ENCODE measurements at places on chromosomes 5 and 9.
A peak's percentile ranks its signal among the peaks of the same experiment; 100 is the strongest.

DNA sequence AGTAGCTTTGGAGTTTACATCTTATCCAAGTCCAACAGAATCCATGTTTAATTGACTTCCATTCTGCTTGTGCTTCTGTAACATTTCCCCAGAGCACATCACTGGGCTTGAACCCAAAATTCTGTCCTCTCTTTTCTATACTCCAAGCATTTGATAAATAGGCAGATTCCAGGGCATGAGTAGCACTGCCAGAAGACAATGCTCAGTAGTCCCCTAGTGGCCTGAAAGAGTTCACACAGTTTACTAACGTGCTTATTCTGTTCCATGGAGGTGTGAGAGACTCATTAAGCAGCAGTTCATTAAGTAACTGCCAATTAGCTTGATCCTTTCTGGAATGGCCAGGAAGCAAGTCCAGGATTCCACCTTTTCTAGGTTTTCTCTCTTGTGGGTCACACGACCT lies 9.4 kb upstream of the GABRA6 start:
- DNase-seq: no peak

DNA sequence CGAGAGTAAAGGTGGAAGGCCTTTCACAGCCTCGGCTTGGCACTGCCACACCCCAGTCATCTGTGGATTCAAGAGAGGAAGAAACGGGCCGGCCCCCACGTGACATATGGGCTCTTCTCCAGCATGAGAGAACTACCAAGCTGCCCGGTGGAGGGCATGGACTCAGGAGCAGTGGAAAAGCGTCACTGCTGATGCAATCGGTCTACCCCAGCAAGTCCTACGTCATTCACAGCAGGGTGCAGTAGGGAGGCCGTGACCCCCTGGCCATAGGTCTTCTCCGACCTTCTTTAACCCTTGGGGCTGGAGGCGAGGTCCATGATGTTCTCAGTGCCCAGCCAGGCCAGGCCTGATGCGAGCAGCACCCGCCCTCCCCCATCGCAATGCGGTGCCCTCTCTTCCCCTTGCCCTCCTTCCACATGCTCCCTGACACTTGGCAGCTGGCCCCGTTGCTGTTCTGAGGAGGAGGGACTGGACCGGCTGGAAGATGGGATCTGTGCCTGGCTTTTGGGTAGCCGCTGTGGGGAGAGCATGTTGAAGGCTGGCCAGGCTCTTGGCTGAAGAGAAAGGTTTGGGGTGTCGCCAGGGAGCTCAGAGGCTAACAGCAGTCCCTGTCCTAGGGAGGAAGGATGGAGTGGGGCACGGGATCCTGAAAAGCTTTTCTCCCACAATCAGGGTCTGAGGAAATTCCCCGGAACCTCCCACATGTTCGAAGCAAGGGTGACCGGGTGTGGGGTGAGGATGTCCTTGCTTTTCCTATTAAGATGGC lies 89.8 kb downstream of the LIFR start:
- DNase-seq: no peak

DNA sequence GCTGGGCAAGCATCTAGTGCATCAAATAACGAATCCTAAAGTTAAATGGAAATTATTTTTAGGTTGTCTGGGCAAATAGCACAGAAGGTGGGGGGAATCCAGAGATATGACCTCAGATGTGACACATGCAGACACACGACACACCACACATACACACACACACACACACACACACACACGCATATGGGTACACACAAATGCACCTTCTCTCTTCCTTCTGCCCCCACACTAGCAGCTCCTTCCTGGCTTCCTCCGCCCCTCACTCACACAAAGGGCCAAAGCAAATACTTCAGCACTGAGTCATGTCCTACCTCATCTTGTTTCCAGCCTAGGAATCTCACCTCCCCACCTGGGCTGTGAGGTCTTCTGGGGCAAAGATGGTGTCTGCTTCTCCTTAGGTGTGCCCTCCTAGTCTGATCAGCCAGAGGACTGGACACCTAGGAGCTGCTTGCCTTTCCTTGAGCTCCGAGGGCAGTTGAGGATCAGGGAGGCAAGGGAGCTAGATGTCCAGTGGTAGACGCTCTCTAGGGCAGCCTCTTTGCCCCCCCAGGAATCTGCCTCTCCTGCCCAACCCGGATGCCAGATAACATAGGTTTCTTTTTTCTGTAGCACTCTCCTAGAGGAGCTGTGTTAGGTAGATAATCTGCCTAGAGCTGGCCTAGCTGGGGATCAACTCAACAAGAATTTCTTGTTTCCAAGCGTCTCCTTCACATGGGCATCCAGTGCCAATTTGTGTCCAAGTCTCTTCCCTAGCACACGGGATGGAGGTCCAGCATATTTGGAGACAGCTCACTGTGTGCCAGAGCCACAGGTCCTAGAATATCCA lies 14.3 kb upstream of the JADE2 start:
- DNase-seq: no peak

GRCh38 chr5:6812091-6812490 lies 98.9 kb downstream of the TENT4A start:
- DNase-seq: no peak

DNA sequence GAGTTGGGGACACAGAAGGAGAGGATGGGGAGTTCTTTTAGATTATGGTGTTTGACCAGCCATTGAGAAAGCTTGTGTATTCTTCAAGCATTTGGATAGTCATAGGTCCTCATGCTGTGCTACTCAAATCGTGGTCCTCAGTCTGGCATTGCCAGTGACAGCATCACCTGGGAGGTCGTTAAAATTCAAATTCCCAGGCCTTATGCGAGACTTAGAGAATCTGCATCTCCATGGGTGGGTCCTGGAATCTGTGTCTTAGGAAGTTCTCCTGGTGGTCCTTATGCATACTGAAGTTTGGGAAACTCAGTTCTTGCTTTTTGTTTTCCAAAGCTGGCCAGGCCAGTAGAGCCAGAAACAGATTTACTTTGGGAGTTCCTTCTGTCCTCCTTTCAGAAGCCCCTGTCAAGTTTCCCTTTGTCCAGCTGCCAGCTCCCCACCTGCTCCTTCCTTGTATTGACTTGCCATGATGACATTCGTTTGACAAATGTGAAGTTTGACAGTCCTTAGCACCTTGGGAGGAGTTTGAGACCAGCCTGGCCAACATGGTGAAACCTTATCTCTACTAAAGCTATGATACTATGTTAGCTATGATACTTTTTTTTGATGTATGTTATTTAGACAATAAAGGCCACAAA lies 95.6 kb downstream of the PALM2AKAP2 start:
- DNase-seq: no peak

DNA sequence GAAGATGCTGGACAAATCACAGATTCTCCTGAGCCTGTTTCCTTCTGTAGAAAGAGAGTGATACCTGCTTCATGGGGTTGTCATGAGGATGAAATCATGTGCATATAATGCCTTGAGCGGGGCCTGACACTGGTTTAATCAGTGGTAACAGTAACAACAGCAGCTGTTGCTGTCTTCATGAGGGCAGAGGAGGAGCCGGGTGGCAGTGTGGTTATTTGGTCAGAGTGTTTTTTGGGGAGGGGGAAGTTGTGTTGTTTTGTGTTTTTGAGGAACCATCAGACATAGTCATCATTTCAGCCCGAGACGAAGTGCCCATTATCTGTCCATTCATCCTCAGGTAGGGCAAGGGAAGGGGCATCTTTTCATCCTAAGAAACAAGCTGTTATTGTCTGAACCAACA lies 44.0 kb downstream of the NEURL1B start:
- DNase-seq: no peak

- peak; percentile 67 for DNase-seq
Observed at GRCh38 chr5:139696894-139697658, 48.9 kb downstream of the CXXC5 start.

DNA sequence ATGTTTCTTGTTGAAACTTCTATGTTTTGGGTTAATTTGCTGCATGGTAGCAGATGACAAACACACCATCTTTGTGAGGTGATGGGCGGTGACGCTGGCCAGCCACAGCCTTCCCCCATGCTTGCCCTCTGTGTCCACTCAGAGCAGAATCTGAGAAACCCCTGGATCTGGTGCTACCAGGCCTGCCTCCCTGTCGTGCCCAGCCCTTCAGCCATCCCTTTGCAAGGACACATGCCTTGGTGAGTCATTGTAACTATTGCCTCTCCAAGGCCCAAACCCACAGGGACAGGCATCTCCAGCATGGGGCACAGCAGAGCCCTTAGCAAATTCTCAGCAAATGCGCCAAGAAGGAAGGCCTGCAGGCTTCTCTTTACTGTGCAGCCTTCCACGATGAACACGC lies 48.1 kb upstream of the FCN1 start:
- DNase-seq: no peak

- DNase-seq: peak; percentile 36
Observed at GRCh38 chr5:141825791-141826560, 52.2 kb downstream of the PCDH1 start.

DNA sequence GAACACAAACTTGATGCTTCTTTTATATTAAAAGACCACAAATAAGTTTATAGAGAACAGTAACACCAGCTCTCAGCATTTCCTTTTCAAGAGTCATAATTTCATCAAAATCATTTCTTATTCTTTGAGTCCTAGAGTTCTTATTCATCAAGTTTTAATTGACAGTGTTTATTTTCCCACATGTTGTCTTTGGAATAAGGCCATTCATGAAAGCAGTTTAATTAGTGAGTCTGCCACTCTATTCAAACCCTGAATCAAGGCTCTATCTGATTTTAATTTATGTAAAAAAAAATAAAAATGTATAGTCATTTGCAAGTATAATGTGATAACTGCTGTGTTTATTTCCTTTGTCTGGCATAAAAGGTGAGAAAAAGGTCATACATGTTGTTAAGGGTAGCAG lies 176.7 kb downstream of the PARP8 start:
- DNase-seq: no peak

- DNase-seq: no peak
Observed at GRCh38 chr5:132221781-132222648, 5.6 kb downstream of the P4HA2 start.

DNA sequence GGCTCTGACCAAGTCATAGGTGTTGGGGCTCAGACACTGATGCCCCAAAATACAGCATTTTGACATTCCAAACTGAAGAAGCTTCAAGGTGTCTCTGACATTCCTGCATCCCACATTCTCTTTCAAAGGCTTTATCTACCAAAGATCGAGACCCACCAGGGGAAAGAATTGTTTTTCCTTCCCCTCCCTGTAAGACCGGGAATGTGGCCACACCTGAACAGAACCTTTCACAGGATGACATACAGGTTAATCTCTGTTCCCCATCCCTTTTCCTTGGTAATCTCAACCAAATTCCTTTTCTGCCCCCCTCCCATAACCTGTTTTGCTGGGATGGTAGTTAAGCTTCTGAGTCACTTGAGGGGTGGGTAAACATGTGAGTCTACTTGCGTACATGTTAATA lies 72.3 kb downstream of the IQGAP2 start:
- DNase-seq: no peak

DNA sequence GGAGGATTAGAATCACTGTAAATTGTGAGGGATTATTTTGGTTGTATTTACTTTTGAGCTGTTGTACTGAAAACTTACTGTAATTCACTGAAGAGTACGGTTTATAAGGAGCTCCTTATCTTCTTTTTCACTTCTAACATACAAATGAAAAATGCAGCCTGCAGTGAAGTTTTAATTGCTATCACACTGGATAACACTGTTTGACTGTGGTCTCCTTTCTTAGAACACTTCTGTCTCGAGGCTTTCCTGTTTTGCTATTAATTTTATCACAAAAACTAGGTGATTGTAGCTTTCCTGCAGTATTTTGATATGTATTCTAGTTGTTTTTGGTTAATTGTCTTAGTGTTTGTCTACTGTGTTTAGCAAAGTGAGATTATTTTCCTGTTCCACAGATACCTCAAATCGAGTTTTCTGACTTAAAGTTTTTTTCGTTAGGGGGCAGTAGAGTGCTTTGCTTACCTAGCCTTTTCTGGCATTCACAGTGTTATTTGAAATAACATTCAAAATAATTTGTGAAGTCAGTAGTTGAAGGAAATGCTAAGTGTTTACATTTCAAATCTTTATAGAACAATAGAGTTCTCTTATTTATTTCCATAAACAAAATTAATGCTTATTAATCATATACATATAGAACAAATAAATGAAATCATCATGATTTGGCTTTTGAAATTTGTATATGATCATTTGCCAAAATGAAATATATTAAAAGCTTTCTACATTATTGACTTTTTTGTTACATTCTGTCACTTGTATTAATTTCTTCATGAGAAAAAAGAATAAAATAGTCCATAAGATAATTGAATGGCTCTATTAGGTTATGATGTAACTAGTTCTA lies 52.9 kb downstream of the COMMD10 start:
- peak; percentile 68 for DNase-seq

- DNase-seq: no peak
Observed at GRCh38 chr5:18752317-18752716, 1118.1 kb downstream of the TAF11L14 start.

DNA sequence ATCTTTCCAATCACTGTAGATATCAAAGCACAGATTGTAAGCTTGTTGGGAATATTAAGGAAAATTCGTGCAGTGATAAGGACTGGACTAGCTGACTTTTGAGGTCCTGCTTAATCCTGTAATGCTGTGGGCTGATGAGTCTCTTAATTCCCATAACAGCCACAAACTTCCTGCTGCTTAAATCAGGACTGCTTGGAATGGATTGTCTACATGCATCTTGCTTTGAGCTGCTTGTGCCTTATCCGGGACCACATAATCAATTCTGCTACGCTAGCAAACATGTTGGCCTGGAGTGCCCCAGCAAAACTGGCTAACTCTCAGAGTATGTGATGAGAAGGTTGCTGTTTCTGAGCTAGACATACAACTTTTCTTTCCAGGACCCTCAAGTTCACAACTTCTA lies 79.6 kb downstream of the SNCAIP start:
- no peak for DNase-seq

DNA sequence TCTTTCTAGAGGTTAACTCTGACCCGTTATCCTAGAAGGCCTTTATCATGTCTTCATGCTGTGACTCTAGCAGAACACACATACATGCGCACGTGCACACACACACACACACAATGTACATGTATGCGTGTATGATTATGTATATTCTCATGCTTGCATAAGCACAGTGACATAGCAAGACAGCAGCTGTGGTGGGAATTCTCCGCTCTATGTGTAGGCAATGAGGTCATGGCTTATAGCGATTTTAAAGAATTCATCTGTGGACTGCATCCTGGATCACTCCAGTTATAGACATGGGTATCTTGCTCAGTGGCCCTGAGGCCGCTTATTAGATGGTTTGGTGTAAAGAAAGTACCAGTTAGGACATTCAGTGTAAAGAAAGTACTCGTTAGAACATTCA lies 106.2 kb downstream of the FBXL7 start:
- no peak for DNase-seq

DNA sequence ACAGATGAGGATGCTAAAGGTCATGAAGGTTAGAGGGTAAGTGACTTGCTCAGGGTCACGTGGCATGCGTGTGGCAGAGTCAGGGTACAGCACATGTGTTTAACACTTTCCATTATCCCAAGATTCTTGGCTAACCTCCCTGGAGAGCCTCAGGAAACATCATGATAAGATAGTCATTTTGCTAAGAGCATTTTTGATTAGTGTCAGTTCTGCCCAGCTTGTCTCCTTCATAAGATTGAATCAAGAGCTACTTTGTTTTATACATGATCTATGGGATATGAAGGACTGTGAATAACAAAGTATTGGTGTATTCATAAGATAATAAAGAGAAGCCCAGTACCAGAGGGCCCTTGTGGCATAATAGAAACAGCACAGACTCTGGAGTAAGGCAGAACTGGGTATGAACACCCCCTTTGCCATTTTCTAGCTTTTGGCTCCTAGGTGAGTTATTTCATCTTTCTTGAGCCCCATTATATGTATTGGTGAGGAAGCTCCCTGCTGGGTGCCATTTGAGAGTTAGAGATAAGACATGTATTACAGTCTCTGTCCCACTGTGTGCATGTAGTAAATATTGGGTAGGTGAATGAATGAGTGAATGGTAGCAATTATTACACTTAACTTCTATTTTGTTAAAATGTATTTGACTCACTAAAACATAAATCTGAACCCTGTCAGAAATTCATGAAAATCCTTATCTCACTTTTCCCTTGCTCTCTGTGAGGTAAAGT lies 16.1 kb downstream of the PTPDC1 start:
- DNase-seq: no peak

Measured in erythroblast (primary cell).